ENCODE measurements at places on chromosomes 12 and 14. TPM values are rescaled to one million over a fixed set of nuclear protein-coding genes. Genes with fewer than 3 reads are reported as not detected.

The MCRS1 gene
- total RNA-seq, result 51.0 TPM

The AMHR2 gene
- not detected for total RNA-seq

The AGAP2 gene
- 0.72 TPM for total RNA-seq

The CLEC4D gene
- not detected for total RNA-seq

The RPGRIP1 gene
- under 0.01 TPM for total RNA-seq

The ANO4 gene
- not detected for total RNA-seq

The DNAJC22 gene
- total RNA-seq, result 0.29 TPM

The TSPAN8 gene
- not detected for total RNA-seq

The PZP gene
- total RNA-seq, result not detected

The IFT81 gene
- total RNA-seq, result 18.5 TPM

The HNRNPC gene
- 402 TPM for total RNA-seq

The KLRC1 gene
- total RNA-seq, result not detected

The CPSF6 gene
- total RNA-seq, result 24.5 TPM

The PLBD1 gene
- 4.7 TPM for total RNA-seq

The C14orf39 gene
- total RNA-seq, result 0.29 TPM

The GPR84 gene
- not detected for total RNA-seq

The TAS2R20 gene
- 5.4 TPM for total RNA-seq

The CSAD gene
- total RNA-seq, result 9.4 TPM

The KCNH5 gene
- total RNA-seq, result not detected

The BEST3 gene
- total RNA-seq, result not detected

The NINJ2 gene
- 5.8 TPM for total RNA-seq

The BIN2 gene
- total RNA-seq, result not detected

The PAPOLA gene
- total RNA-seq, result 106 TPM

The RD3L gene
- not detected for total RNA-seq

The CCDC85C gene
- total RNA-seq, result 3.2 TPM

The KRT78 gene
- total RNA-seq, result not detected

The KRT3 gene
- total RNA-seq, result not detected

The ALDH1L2 gene
- 63.9 TPM for total RNA-seq

The ARHGDIB gene
- total RNA-seq, result 1.5 TPM

The BEGAIN gene
- total RNA-seq, result not detected

The KRT7 gene
- 27.9 TPM for total RNA-seq

The CYP27B1 gene
- total RNA-seq, result 0.36 TPM

The PLA2G1B gene
- not detected for total RNA-seq

The CLEC2A gene
- not detected for total RNA-seq

The PPFIA2 gene
- 3.3 TPM for total RNA-seq

The KLRK1 gene
- not detected for total RNA-seq

The EXD2 gene
- total RNA-seq, result 18.9 TPM

The FOXA1 gene
- 0.36 TPM for total RNA-seq

The DCN gene
- total RNA-seq, result 1,107 TPM

The FAR2 gene
- 10.5 TPM for total RNA-seq

The C12orf56 gene
- total RNA-seq, result under 0.01 TPM

The ANKRD33 gene
- not detected for total RNA-seq

The ORAI1 gene
- total RNA-seq, result 7.7 TPM

The CCDC177 gene
- total RNA-seq, result not detected

The CLEC14A gene
- 0.29 TPM for total RNA-seq

The EPS8 gene
- 139 TPM for total RNA-seq

The COCH gene
- 0.29 TPM for total RNA-seq

The P2RX7 gene
- total RNA-seq, result 4.0 TPM

The SLC25A47 gene
- total RNA-seq, result not detected

The SPIC gene
- total RNA-seq, result not detected

The ITGB7 gene
- total RNA-seq, result 1.1 TPM

The ADCY4 gene
- total RNA-seq, result 17.7 TPM

The CEP170B gene
- total RNA-seq, result 17.1 TPM

The LIN52 gene
- 7.4 TPM for total RNA-seq
